ENCODE measurements at places on chromosomes 3 and 15. TPM values are rescaled to one million over a fixed set of nuclear protein-coding genes. Genes with fewer than 3 reads are reported as not detected.

- no peak for DNase-seq
- no peaks in the 10 kb centered on the region for H3K36me3 ChIP-seq
- H3K4me1 ChIP-seq = no peaks in the 10 kb centered on the region
- no peaks in the 10 kb centered on the region for H3K27me3 ChIP-seq
- no peak overlapping the region for H3K4me3 ChIP-seq
These were observed 188.6 kb downstream of the CHL1 start for GRCh38 chr3:385151-385550.

Gene PRKCI
- total RNA-seq = 52.9 TPM

Gene KBTBD13
- 0.63 TPM for total RNA-seq

Gene FBXO40
- total RNA-seq = not detected

Gene PARP14
- 74.1 TPM for total RNA-seq

Gene MCF2L2
- 1.5 TPM for total RNA-seq

All from thoracic aorta (tissue), 2 donors.